ENCODE measurements at places on chromosomes 4 and X.
A peak's percentile ranks its signal among the peaks of the same experiment; 100 is the strongest.

GRCh38 chr4:100081491-100081890 is 108.8 kb downstream of the DDIT4L start:
- no peak for DNase-seq

- no peak for DNase-seq
Observed at GRCh38 chrX:92209936-92210335, 430.8 kb downstream of the PCDH11X start.

GRCh38 chrX:107736781-107737531 is 38.6 kb downstream of the TSC22D3 start:
- no peak for DNase-seq

GRCh38 chr4:87117051-87117731 is 103.2 kb downstream of the KLHL8 start:
- DNase-seq: no peak

DNA sequence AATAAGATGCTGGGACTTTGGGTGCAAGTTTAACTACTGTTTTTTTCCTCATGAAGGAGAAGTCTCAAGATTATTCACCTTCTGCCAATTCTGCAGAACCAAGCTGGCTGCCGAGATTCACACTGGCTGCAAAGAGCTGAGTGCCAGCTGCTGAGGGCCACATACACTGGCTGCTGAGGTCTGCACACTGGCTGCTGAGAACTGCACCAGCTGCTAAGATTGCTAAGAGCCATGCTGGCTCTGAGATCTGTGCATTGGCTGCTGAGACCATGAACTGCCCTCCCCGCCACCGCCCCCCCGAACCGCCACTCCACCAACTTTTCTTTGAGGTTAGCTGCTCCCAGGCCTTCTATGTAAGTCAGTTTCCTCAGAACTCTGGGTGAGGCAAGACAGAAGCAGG is 330.3 kb downstream of the CBLL2 start:
- no peak for DNase-seq

GRCh38 chrX:71301195-71301924 is at the start of gene ITGB1BP2:
ITGB1BP2 (plus strand) TSS chrX:71301750; CDS start chrX:71301807, 57 bp downstream.
- peak; percentile 51 for DNase-seq

- DNase-seq: peak; percentile 49
Observed at GRCh38 chrX:133670383-133670782, 255.1 kb upstream of the GPC4 start.

- DNase-seq: no peak
Observed at GRCh38 chr4:175823015-175823742, 11.1 kb upstream of the GPM6A start.

GRCh38 chrX:148928811-148929210 is 428.4 kb downstream of the AFF2 start:
- DNase-seq: peak; percentile 53

- DNase-seq: peak; percentile 13
Observed at GRCh38 chr4:184433258-184433892, 41.0 kb downstream of the IRF2 start.

DNA sequence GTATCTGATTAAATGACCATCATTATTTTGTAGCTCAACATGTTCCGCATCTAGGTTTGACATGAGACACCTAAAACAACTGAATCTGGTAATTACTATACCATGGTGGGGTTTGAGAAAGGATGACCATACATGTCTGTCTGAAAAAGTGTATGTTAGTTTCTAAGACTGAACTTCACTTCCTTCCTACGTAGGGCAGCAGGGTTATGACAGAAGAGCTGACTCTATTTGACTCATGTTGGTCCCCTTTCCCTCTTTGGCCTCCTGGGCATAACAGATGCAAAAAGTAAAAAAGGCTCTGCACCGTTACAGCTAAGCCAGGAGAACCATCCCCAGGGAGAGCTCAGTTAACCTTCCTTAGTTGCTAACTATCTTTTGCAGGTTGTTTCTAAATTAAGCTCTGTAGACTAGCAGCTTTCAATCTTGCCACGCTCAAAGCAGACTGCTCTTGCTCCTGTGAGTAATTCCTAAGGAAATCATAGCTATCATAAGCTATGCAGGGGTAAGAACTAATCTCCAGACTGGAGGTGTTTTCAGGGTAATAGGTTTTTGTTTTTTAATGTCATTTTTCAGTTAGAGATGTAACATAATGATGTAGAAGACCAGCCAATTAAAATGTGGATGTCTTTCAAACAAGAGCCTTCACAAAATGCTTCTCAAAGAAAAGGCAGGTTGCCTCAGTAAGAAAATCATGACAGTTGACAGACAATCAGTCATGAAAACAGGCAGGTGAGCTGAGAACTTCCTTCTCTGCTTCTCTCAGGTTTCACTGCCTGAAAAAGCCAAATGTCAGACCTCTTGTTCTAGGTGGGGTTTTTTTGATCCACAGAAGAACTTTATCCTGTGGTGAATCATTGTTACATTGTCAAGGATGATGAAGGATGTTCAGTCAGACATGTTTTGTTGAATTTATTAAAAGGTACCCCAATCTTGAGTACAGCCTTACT is 66.9 kb upstream of the DAPP1 start:
- no peak for DNase-seq

- DNase-seq: no peak
Observed at GRCh38 chr4:71204056-71204455, 134.8 kb upstream of the SLC4A4 start.

GRCh38 chr4:90293320-90293719 is 166.1 kb downstream of the CCSER1 start:
- DNase-seq: no peak

- no peak for DNase-seq
Observed at GRCh38 chr4:123659730-123660129, 263.1 kb downstream of the SPRY1 start.

DNA sequence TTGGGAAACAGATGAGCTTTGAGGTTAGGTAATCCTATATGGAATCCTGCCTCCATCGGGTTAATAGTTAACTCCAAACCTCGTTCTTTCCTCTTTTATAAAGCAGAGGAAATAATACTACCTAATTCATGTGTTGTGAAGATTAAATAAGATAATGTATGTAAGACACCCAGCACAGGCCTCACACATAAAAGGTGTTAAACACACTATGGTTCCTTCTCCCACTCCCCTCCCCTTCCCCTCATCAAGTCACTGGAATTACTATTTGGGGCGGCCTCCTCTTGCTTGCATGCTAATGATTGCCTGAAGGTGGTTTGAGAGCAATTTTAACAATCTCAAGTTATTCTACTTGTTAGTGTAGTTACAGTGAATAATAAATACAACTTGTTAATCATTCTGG is 404.4 kb upstream of the RASGEF1B start:
- DNase-seq: no peak

- peak; percentile 84 for DNase-seq
Observed at GRCh38 chr4:40055863-40056715, 561 bp upstream of the N4BP2 start.

GRCh38 chr4:129248621-129249020 is 152.7 kb downstream of the C4orf33 start:
- DNase-seq: no peak

- DNase-seq: no peak
Observed at GRCh38 chrX:103338663-103339062, 8.6 kb downstream of the TCEAL7 start.

DNA sequence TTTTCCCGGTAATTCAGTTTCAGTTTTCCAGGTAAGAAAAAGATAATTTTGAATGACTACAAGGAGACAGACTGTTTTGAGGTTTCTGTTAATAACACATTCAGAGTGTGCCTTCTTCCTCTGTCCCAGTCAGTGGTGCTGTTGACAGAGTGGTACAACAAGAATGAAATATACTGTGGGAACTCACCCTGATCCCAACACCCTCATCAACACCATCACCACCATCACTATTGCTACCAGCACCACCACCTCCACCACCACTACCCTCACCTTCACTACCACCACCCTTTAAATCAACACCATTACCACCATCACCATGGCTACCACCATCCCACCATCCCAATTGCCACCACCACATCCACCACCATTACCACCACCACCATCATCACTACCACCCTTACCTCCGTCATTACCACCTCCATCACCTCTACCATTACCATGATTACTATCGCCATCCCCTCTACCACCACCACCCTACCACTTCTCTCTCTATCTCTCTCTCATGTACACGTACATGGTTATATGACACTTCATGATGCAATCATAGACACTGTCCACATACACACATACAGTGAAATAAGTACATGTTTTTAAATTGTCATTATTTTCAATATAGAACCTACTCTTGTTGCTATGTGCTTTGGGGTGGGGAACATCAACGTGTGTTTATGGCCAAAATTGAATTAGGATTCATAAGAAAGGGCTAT is 91.5 kb downstream of the MAMLD1 start:
- DNase-seq: no peak

GRCh38 chrX:105723966-105724735 is 98.2 kb upstream of the NRK start:
- no peak for DNase-seq

DNA sequence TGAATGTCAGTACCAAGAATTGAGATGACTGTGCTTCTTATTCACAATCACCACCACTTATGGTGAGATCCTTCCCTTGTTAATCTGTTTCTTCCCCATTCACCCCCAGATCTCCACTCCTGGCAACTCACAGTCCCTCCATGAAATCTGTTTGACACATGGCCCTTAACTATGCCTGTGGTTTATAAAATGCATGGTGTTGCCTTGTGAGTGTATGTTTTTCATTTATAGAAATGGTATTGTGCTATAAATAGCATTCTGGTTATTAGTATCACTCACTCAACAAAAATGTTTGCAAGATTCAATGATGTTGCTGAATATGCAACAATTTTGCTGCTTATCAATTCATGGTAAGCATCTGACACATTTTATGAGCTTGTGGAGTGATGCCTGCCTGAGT is 131.0 kb downstream of the PRKX start:
- peak; percentile 85 for DNase-seq

- peak; percentile 56 for DNase-seq
Observed at GRCh38 chr4:80096175-80096850, 23.3 kb upstream of the ANTXR2 start.

DNA sequence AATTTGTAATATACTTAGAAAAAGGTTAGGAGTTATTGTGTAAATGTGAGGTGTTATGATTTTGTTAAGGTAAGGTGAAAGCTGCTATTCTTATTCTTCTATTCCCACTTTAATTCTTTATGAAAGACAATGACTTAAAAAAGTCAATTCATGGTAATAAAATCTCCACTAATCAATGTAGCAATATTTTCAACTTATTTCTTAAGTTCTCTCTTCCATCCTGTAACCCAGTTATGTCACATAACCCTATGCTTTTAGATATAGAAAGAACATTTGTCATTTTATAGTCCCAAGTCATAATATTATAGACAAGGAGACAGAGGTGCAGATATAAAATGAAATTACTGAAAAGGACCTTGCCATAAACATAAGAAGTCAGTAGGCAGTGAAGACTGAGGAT is 157.9 kb upstream of the SLC7A11 start:
- DNase-seq: no peak

DNA sequence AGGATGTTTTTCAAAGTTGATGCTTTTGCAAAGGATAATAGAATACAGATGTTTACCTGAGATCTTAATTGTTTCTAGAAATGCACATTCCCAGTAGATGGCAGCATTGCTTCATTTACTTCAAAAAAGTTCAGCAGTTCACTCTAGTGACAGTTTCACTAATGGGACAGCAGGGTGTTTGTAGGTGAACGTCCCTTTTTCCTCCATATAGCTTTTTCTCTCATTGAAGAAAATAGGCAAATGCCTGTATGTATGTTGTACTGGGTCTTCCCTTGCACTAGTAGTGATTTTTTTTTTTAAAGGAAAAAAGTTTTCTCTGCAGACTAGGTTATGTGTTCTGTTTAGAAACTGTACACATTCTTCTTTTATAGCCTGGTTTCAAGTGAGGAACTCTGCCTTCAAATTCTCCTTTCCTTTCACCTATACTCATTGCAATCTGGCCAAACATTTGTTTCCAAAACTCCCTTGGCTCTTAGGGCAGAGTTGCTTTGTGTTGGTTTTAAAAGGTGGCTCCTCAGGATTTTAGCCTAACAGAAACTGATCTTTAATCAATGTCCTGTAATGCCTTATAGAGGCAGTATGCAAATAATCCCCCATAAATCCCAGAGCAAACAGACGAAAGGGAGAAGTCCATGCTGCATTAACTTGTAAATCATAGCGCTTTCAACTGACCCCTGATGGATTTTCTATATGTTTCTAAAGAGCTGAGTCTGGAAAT is 86.3 kb downstream of the EGF start:
- DNase-seq: peak; percentile 64

GRCh38 chr4:162938738-162939485 is 227.8 kb downstream of the NAF1 start:
- peak; percentile 11 for DNase-seq

GRCh38 chr4:65670331-65671031 is at the start of gene EPHA5:
EPHA5 (minus strand) TSS chr4:65670489; CDS start chr4:65669742, 747 bp downstream.
- peak; percentile 79 for DNase-seq

- peak; percentile 68 for DNase-seq
Observed at GRCh38 chr4:55866973-55867574, 13.6 kb downstream of the EXOC1 start.

- DNase-seq: no peak
Observed at GRCh38 chr4:121150486-121150885, 13.6 kb downstream of the TNIP3 start.

GRCh38 chr4:75598390-75598789 is 31.9 kb downstream of the CDKL2 start:
- DNase-seq: peak; percentile 48

DNA sequence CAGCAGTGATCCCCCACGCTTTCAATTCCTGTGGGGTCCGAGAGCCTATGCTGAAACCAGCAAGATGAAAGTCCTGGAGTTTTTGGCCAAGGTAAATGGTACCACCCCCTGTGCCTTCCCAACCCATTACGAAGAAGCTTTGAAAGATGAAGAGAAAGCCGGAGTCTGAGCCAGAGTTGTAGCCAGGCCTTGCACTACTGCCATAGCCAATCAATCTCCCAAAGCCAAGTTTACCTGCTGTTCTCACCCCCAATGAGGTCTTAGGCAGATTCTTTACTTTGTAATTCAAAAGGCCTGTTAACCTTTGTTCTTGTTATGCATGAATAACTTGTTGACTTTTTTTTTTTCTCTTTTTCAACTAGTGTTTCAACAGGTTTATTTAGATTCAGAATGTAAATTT is 4.0 kb downstream of the MAGEB2 start:
- no peak for DNase-seq

- no peak for DNase-seq
Observed at GRCh38 chr4:147430111-147430510, 50.8 kb upstream of the EDNRA start.

DNA sequence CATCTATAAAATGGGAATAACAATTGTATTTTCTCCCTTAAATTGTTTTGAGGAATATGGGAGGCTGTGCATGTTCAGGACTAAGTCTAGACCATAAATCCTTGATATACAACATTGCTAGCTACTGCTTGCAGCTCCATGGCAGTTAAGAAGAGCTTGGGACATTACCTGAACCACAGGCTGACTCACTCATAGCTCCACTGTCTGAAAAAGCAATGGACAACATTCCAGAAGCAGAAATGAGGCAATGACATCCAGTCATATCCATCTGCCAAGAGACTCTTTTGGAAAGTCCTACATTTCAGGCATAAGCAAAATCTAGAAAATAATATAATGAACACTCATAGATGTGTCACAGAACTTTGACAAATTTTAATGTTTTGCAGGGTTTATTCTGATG is 167.3 kb upstream of the LEF1 start:
- peak; percentile 76 for DNase-seq

DNA sequence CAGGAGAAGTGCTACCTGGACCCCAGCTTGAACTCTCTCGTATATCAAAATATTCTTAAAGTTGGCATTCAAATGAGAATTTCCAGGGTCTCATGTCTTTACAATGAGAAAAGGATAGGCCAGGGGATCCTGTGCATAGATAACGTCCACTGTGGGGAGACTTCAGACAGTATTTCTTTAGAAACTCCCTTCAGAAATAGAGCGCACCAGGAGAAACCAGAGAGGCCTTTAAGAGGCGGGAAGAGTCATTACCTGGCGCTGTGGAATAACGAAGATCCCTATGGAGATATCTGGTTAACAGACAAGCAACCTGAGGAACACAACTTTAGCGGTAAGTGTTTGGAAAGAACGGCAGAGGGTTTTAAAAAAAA is 600 bp downstream of the RADX start:
- peak; percentile 3 for DNase-seq

All from fibroblast of skin of right quadriceps (primary cell).